ENCODE measurements at places on chromosomes 3 and 15. TPM values are rescaled to one million over a fixed set of nuclear protein-coding genes. Genes with fewer than 3 reads are reported as not detected.

- DNase-seq = no peak
Observed at GRCh38 chr3:128835096-128835495, 44.3 kb upstream of the ACAD9 start.

DNA sequence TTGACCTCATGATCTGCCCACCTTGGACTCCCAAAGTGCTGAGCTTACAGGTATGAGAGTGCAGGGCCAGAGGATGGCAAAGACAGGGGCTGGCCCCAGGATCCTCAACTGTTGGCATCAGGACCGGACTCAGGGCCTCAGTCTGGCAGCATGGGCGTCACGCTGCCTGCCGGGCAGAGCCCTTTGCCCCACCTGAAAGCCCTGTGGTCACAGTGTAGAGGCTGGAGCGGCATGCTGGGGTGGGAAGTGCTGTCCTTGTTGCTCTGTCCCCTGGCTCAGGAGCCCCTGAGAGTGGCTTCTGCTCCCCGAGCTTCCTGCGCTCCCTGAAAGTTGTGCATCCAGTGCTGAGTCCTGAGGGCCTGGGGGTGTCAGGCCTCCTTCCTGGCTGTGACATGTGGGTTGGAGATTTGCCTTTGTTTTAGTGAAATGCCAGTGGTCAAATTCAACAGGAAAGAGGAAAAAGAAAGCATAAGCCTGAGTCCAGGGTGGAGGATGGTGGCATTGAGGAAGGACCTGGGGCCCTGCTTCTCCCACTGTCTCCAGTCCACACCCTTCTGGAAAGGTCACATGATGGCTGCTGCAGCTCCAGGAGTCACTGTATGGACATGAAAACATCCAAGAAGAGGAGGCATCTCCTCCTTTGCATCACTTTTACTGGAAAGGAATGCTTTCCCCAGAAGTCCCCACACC lies 147.2 kb downstream of the OR4M2 start:
- DNase-seq = no peak

DNA sequence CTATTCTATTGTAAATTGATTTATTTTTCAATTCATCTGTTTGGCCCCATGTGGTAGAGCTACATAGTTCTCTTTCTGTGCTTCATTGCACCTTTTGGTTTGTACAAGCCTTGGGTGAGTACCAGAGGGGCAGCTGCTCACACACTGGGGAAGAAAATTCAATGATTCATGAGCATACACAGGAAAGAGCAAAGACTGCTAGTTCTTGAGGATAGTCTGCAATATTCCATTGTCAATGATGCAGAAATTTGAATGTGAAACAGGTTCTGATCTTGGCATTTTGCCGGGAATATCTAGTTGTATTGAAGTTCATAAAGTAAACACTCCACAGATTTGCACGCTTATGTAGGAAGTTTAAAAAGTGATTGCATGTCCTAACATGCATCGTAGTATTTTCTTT lies 304.6 kb downstream of the NAALADL2 start:
- no peak for DNase-seq

- no peak for DNase-seq
Observed at GRCh38 chr3:177787279-177788041, 590.2 kb upstream of the TBL1XR1 start.

- peak; percentile 93 for DNase-seq
Observed at GRCh38 chr3:188194332-188194731, 40.4 kb downstream of the LPP start.

DNA sequence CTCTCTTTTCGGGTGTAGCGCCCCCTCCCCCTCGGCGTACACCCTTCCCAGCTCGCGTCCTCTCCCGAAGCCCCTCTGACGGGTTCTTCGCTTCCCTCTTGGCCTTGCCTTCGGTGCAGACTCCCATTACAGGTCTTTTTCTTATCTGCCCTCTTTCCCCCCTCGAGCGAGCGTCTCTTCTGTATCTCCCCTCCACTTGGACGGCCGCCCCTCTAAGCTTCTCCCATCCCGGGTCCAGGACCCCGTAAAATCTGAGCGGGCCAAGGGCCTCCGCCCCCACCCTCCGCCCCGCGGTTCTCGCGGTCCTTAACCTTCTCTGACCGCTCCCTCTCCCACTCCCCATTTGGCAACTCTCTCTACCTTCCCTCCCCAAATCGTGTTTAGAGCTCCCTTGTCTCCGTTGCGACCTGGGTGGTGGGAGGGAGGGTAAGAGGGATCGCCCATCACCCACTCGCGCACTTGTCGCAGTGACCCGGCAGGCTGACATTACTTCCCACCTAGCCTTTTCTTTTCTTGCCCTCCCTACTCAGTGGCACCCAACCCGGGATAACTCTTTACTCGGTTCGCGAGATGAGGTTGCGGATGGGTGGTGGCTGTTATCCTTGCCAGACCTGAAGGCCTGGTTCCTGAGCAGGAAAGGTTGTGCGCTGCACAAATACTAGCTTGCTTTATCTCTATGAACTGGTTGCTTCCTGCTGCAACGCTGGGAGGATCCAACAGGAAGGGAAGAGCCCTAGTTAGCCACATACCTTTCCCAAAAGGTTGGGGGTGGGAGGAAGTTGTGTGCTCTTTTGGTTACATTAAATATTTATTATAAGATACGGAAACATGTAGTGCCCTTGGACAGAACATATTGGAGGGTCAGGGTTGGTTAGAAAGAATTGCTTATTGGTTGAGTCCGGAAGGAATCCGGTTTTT lies 922 bp downstream of the RAB11A start:
- DNase-seq = peak; percentile 61

- no peak for DNase-seq
Observed at GRCh38 chr15:77167406-77167805, 96.5 kb upstream of the TSPAN3 start.

GRCh38 chr15:91694831-91695210 lies 158.7 kb upstream of the SLCO3A1 start:
- peak; percentile 36 for DNase-seq

GRCh38 chr3:71721002-71721401 lies 4.2 kb downstream of the EIF4E3 start:
- DNase-seq = no peak

GRCh38 chr3:189233225-189233858 lies 61.6 kb downstream of the TPRG1 start:
- peak; percentile 67 for DNase-seq

DNA sequence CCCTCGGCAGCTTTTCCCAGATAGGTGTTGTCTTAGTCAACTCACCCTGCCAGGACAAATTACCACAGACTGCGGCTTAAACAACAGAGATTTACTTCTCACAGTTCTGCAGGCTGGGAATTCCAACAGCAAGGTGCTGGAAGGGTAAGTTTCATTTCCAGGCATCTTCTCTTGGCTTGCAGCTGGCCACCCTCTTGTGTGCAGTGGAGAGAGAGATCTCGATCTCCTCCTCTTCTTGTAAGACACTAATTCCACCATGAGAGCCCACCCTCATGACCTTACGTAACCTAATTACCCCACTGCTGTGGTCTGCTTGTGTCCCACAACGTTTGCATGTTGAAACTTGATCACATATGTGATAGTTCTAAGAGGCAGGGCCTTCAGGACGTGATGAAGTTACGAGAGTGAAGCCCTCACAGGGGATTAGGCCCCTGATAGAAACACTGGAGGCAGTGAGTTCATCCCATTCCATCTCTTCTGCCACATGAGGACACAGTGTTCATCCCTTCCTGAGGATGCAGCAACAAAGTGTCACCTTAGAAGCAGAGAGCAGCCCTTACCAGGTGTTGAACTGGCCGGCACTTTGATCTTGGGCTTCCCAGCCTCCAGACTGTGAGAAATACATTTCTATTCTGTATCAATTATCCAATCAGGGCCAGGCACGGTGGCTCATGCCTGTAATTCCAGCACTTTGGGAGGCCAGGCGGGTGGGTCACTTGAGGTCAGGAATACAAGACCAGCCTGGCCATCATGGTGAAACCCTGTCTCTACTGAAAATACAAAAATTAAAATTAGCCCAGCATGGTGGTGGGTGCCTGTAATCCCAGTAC lies 247.7 kb downstream of the PLCL2 start:
- DNase-seq = no peak

- no peak for DNase-seq
Observed at GRCh38 chr3:60657972-60658371, 593.3 kb downstream of the FHIT start.

DNA sequence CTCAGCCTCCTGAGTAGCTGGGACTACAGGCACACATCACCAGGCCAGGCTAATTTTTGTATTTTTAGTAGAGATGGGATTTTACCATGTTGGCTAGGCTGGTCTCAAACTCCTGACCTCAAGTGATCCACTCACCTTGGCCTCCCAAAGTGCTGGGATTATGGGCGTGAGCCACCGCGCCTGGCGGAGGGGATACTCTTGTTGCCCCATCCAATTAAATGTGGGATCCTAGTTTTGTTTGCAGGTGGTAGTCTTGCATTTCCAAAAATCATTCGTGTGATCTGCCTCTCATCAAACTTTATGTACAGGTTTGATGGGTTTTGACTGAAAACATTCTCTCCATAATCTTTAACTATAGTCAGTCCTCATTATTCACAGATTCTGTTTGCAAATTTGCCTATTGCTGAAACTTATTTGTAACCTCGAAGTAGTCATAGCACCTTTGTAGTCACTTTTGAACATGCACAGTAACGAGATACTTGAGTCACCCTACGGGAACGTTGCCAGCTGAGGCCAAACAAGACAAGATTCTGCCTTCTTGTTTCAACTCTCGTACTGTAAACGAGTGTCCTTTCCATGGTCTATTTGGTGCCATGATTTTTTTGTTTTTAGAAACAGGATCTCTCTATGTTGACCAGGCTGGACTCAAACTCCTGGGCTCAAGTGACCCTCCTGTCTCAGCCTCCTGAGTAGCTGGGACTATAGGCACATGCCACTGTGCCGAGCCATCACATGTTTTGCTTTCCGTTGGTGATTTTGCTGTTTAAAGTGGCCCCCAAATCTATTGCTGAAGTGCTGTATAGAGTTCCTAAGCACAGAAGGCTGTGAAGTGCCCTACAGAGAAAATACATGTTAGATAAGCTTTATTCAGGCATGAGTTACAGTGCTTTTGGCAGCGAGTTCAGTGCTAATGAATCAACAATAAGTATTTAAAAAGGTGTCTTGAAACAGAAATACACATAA lies 8.1 kb upstream of the MAPK6 start:
- peak; percentile 94 for DNase-seq

DNA sequence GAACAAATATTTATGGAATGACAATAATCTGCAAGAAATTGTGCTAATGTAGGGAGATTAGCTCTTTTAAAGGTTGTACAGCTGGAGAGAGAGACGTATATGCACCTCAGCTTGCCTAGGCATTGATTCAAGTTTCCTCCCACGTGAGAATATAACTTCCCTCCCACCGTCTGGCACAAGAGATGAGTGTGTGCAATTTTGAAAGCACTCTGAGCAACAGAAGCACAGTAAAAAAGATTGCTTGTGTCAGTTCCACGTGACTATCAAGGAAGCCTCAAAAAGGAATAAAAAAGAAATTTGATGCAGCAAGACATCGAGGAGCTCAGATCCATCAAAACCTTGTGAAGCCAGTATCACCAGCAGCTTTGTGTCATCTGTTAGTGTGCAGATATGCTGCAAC lies 435.3 kb downstream of the TUSC7 start:
- no peak for DNase-seq

DNA sequence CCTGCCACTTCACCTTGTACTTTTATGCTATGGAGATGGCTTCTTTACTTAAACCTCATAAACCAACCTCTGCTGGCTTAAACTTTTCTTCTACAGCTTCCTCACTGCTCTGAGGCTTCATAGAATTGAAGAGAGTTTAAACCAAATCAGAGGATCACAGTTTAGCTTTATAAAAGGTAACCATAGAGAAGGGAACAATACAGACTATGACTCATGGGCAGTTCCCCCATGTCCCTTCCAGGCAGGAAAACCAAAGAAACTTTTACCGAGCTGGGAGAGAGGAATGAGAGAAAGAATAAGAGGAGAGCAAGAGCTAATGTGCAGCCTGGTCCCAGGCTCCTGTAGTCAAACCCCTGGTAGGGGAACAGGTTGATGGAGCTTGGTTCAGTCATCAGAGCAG lies 53.9 kb upstream of the NEDD4 start:
- DNase-seq = peak; percentile 84

DNA sequence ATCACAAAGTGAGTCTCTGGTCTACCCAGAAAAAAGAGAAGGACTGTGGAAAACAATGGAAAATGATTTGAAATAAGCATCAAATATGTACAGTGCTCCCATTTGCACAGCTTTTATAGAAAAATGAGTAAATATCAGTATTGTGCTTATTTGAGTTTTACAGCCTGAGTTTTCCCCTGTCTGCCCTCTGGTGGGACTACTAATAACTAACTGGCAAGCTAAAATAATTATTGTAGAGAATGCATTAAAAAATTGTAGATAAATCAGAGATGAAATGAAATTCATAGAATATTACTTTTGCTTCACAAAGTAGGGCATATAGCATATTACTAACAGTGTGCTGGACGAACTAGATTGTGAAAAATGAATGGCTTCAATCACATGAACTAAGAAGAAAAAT lies 287.1 kb downstream of the NAALADL2 start:
- DNase-seq = peak; percentile 31

DNA sequence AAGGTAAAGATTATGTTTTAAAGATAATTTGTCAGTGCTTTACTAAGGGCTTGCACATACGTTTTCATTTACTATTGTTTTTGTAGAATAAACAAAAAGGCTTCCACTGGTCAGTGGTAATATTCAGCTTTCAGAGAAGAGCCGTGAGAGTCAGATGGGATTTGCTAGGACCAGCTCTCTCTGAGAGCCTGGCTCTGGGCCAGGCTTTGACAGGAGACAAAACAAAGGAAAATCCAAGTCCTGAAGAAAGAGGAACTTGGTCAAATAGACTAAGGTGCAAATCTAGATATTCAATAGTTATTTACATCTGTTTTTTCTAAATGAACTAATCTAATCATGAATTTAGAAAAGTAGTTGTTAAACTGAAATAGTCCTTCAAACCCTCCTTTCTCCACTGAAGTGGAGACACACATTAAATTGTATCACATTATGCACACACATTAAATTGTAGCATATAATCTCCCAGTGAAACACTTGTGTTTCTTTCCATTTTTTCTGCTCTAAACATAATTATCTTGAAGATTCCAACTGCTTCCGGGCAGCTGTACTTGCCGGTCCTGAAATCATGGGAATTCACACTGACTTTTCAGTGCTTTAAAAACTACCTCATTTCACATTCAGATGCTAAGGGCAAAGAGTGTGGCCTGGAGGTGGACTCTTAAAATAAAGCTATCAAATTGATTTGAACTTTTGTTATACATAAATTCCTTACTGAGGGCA lies 55.1 kb upstream of the FILIP1L start:
- no peak for DNase-seq

- peak; percentile 24 for DNase-seq
Observed at GRCh38 chr15:77654975-77655374, 22.3 kb upstream of the LINGO1 start.

- DNase-seq = no peak
Observed at GRCh38 chr15:45589256-45589655, 2.1 kb downstream of the BLOC1S6 start.

- peak; percentile 8 for DNase-seq
Observed at GRCh38 chr15:58077427-58077826, 11.9 kb upstream of the ALDH1A2 start.

GRCh38 chr3:98540346-98540745 lies 8.6 kb downstream of the GPR15 start:
- peak; percentile 59 for DNase-seq

- peak; percentile 4 for DNase-seq
Observed at GRCh38 chr3:32934150-32934742, 17.2 kb upstream of the CCR4 start.

- DNase-seq = no peak
Observed at GRCh38 chr3:4719046-4719501, 225.9 kb downstream of the ITPR1 start.

Gene SLC24A5
- total RNA-seq = not detected

Gene CFAP100
- total RNA-seq = not detected

Gene CCR3
- total RNA-seq = 0.20 TPM

Gene SETMAR
- 14.2 TPM for total RNA-seq

Gene TMEM207
- total RNA-seq = not detected

Gene TRPM1
- 0.02 TPM for total RNA-seq

Gene SRGAP3
- 0.57 TPM for total RNA-seq

Gene SKOR1
- 0.12 TPM for total RNA-seq

Gene MYL3
- not detected for total RNA-seq

Gene GPR62
- total RNA-seq = 0.02 TPM

Gene XCR1
- not detected for total RNA-seq

Data from M059J (cell line).